ENCODE measurements at places on chromosomes 11 and 22. TPM values are rescaled to one million over a fixed set of nuclear protein-coding genes. Genes with fewer than 3 reads are reported as not detected.

DNA sequence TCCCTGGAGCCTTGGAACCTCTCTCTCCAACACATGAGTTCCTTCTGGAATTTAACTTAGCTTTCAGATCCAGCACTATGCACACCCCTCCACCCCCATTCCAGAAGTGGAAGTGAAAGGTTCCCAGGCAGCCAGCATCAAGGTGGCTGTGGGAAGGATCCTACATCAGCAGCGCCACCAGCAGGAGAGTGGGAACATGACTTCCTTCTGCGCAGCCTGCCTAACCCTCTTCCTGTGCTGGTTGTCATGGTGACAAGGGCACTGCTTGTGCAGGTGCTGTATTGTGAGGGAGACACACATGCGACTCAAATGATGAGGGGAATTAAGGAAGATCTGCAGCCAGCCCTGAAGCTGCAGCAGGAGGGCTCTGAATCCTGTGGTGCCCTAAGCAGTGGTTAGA lies 904.5 kb upstream of the API5 start:
- H3K4me3 ChIP-seq, result no peak overlapping the region
- H3K27ac ChIP-seq, result no peak overlapping the region
- no peaks in the 10 kb centered on the region for H3K4me1 ChIP-seq

- H3K27ac ChIP-seq, result no peak overlapping the region
- no peak for DNase-seq
- no peak overlapping the region for H3K4me3 ChIP-seq
- H3K36me3 ChIP-seq, result peaks cover 30% of the 10 kb centered on the region
- no peaks in the 10 kb centered on the region for H3K4me1 ChIP-seq
Measured at GRCh38 chr22:32389685-32390084, 22.4 kb downstream of the RTCB start.

GRCh38 chr22:21991774-21992173 lies 9.2 kb upstream of the TOP3B start:
- H3K36me3 ChIP-seq, result no peaks in the 10 kb centered on the region
- H3K27ac ChIP-seq, result no peak overlapping the region
- no peak overlapping the region for H3K4me3 ChIP-seq

DNA sequence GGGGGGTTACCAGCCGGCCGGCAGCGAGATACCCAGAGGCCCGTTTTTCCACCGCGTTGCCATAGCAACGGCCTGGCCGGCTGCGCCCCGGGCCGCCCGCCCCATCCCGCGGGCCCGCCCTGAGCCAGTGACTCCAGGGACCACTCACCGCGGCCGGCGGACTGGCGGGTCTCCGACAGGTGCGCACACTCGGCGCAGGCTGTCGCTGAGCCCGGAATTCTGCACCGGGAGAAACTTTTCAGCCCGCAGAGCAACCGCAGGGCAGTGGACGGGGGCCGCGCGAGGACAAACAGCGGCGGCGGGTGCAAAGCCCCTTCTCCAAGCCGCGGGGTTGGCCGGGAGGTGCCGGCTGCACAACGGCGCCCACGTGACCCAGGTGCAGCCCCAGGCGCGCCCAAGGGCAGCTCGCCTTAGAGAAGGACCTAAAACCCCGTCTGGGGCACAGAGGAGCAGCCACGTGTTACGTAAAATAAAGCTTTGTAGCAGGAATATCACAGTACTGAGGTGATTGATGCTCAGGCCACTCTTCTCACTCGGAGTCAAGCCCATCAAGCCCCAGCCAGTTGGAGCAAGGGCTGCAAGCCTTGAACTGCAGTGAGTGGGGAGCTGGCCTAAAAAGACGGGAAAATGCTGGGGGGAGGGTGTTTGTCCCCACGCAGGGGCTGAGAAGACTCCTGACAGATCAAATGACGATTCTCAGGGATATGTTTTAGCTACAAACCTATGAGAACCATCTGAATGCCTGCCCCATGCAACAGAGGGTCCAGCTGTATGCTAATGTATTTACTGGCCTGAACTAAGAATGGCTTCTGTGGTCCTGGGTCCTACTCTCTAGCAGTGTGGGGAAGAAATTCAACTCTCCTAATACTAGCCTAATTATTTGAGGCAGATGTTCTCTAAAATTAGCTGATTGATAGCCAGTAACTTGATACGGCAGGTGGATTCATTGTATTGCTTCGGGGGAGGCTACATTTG lies at the start of gene STK33:
Gene STK33 (minus strand): TSS at position 294 of the 975 bp plus-strand sequence. CDS start 119,323 bp downstream, outside the sequence.
- H3K4me1 ChIP-seq, result no peaks in the 10 kb centered on the region
- H3K36me3 ChIP-seq, result no peaks in the 10 kb centered on the region
- peak within 1 kb of the TSS; percentile 59 for H3K4me3 ChIP-seq
- peak; percentile 56 for DNase-seq
- no peak within 1 kb of the TSS for H3K27ac ChIP-seq

DNA sequence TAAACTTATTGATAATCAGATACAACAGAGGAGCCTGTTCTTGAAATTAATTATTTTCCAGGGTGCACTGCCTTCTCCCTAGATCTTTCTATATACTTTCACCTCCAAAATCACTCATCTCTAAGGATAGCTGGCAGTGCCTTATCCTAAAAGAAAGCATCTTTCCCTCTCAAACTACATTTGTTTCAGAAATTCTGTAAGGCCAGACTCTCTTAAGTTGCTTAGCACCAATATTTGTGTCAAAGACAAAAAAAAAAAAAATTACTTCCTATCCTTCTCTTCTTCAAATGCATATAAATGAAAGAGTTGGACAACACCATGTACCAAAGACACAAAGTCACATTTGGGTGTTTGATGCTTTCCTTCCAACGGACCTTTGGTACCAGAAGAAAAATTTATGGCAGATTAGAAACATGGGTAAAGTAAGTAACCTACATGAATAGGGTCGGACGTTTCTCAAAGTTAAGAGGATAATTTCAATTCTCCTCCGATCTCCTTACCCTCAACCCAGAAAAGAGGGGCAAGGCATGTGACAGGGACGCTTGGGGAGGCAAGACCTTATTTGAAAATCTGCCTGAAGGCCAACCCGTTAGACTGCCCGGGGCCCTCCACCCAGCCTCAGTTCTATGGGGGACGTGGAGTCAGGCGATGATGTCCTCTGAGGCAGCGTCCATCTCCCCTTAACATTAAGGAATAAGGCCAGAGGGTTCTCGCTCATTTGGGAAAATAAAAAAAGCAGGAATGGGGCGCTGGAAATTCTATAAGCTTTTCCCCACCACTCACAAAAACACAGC lies 66.3 kb downstream of the ETS1 start:
- no peak for DNase-seq
- H3K36me3 ChIP-seq, result no peaks in the 10 kb centered on the region
- peak overlapping the region; percentile 60 for H3K4me3 ChIP-seq
- H3K4me1 ChIP-seq, result peaks cover 3% of the 10 kb centered on the region

- no peaks in the 10 kb centered on the region for H3K36me3 ChIP-seq
- no peak overlapping the region for H3K27ac ChIP-seq
- no peaks in the 10 kb centered on the region for H3K27me3 ChIP-seq
- H3K4me3 ChIP-seq, result no peak overlapping the region
- H3K4me1 ChIP-seq, result no peaks in the 10 kb centered on the region
- DNase-seq, result no peak
Measured at GRCh38 chr11:112811783-112812182, 149.4 kb upstream of the NCAM1 start.

DNA sequence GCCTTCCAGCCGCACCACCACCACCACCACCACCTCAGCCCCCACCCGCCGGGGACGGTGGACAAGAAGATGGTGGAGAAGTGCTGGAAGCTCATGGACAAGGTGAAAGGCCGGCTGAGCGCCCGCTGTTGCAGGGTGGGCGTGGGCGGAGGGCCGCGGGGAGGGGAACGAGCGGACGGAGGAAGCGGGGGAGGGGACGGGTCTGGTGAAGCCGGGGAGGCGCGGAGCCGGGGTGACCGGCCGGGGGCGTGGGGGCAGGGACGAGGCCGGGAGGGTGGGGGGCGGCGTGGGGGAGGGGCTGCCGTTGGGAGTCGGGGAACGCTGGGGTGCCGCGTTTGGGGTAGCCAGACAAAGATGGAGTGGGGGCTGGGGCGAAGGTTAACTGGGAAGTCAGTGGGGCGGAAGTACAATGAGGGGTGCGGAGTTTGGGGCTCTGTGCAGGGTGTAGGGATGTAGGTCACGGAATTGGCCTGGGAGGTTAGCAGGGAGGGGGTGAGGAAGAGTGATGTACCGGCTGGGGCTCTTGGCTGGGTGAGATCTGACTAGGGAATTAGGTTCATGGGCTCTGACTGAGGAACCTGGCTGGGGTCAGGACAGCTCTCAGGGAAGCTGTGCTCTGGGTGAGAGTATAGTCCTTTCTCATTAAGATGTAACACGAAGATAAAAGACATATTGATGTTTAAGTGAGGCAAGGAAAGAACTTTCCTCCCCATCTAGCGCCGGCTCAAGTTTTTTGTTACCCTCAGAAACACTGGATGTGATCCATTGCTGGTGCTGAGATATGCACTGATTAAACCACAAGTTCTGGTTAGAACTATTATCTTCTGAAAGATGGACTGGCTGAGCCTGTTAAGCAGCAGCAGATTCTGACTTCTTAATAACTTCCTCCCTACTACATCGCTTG lies 624 bp downstream of the CBL start:
- peaks cover 3% of the 10 kb centered on the region for H3K4me1 ChIP-seq
- H3K4me3 ChIP-seq, result peak overlapping the region; percentile 93
- H3K27ac ChIP-seq, result peak overlapping the region; percentile 93

DNA sequence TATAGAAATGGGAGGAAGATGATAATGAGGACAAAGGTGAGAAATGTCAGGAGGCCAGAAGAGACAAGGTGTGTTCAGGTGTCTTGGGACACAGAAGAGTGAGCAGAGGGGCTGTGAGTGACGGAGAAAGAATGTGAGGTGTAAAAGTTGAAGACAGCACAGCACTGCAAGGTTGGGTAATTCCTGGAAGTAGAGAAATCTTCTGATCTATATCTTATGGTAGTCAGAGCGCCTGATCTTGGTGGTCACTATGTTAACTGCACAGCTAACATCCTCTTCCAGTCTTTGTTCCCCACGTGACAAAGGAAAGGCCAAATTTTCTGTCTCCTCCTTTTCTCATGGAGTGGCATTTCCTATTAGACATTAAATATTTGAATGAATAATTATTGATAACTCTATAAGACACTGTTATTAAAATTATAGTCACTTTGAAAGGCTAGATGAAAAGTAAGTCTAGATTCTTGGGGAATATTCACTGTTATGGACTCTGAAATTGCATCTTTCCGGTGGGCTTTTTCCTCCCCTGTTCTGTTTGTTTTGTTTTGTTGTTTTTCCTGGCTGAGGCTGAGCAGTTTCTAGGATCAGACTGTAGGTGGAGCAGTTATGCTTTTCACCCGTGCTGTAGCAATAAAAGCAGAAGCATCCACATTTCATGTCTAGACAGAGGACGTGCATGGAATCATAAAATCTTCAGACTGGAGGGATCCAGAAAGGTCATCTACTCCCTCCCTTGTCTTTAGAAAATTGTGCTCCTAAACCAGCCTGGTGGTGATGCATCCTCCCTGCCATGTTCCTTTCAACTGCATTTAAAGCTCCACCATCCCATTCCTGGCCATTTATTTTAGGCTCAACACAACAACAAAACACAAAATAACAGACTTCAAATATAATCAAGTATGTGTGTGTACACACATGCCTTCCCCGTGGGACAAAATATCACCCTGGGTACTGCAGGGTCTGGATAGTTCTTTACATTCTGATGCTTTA lies 26.6 kb downstream of the SC5D start:
- DNase-seq, result no peak
- H3K4me3 ChIP-seq, result no peak overlapping the region
- H3K27me3 ChIP-seq, result no peaks in the 10 kb centered on the region
- no peaks in the 10 kb centered on the region for H3K36me3 ChIP-seq

- H3K4me3 ChIP-seq, result no peak overlapping the region
- no peaks in the 10 kb centered on the region for H3K27me3 ChIP-seq
- H3K4me1 ChIP-seq, result no peaks in the 10 kb centered on the region
- H3K27ac ChIP-seq, result no peak overlapping the region
- DNase-seq, result peak; percentile 41
Measured at GRCh38 chr11:82864268-82864667, 36.0 kb downstream of the PRCP start.

DNA sequence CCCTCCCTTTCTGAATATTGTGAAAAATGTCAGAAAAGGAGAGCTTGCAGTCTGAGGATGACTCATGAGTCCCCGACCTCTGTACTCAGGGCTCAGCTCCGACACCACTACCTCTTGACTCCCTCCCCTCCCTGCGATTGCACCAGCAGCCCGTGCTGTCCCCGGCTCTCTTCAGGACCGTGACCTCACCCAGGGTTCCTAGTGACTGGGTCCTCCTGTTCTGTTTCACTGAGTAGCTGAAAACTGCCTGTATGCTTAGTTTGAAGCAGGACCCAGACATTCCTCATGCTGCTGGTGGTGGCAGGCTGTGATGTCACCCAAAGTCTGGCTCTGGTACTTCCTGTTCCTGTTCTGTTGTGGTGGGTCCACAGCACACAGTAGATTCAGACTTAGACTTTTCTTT lies 11.7 kb downstream of the PHRF1 start:
- H3K27ac ChIP-seq, result no peak overlapping the region
- H3K4me1 ChIP-seq, result no peaks in the 10 kb centered on the region

DNA sequence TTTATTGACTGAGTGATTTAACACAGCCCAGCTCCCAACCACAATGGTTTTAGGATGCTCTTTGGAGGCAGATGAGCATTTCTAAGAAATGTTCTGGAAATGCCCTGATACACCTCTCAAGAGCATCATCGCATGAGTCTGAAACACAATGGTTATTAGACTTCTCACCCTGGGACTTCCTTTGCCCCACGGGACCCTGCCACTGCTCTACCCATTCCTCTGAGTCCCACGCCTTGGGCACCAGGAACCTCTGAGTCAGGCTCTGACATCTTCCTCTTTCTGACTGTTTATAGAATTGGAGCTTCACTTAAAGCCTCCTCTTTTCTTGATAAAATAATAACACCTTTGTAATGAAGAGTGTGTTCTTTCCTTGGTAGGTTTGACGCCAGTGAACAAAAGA lies 85.6 kb upstream of the PARVA start:
- H3K4me1 ChIP-seq, result no peaks in the 10 kb centered on the region
- H3K27ac ChIP-seq, result no peak overlapping the region
- H3K4me3 ChIP-seq, result no peak overlapping the region
- no peak for DNase-seq

- no peak for DNase-seq
- H3K4me3 ChIP-seq, result no peak overlapping the region
- no peak overlapping the region for H3K27ac ChIP-seq
- H3K4me1 ChIP-seq, result peaks cover 6% of the 10 kb centered on the region
Measured at GRCh38 chr11:33273656-33274055, 16.5 kb downstream of the HIPK3 start.

Gene HEPHL1
- total RNA-seq, result not detected

Gene CATSPER1
- 0.35 TPM for total RNA-seq

Gene OOSP2
- not detected for total RNA-seq

Gene PRDM11
- total RNA-seq, result 4.1 TPM

Gene NLRP14
- 0.10 TPM for total RNA-seq

Gene AGBL2
- total RNA-seq, result 2.2 TPM

Data from colonic mucosa (tissue), 4 donors.